ENCODE measurements at places on chromosomes 12 and 14.

- no peak overlapping the region for H3K27ac ChIP-seq
- no peaks in the 10 kb centered on the region for H3K36me3 ChIP-seq
- H3K27me3 ChIP-seq = no peaks in the 10 kb centered on the region
- DNase-seq = no peak
Observed at GRCh38 chr14:29716150-29716549, 211.5 kb downstream of the PRKD1 start.

GRCh38 chr14:30957813-30958370, 67.6 kb upstream of the AP4S1 start:
- no peaks in the 10 kb centered on the region for H3K36me3 ChIP-seq
- H3K27me3 ChIP-seq = no peaks in the 10 kb centered on the region
- H3K4me3 ChIP-seq = no peak overlapping the region

- no peak overlapping the region for H3K4me3 ChIP-seq
- no peaks in the 10 kb centered on the region for H3K36me3 ChIP-seq
- no peak for DNase-seq
Observed at GRCh38 chr12:47740606-47741339, 15.5 kb upstream of the ENDOU start.

DNA sequence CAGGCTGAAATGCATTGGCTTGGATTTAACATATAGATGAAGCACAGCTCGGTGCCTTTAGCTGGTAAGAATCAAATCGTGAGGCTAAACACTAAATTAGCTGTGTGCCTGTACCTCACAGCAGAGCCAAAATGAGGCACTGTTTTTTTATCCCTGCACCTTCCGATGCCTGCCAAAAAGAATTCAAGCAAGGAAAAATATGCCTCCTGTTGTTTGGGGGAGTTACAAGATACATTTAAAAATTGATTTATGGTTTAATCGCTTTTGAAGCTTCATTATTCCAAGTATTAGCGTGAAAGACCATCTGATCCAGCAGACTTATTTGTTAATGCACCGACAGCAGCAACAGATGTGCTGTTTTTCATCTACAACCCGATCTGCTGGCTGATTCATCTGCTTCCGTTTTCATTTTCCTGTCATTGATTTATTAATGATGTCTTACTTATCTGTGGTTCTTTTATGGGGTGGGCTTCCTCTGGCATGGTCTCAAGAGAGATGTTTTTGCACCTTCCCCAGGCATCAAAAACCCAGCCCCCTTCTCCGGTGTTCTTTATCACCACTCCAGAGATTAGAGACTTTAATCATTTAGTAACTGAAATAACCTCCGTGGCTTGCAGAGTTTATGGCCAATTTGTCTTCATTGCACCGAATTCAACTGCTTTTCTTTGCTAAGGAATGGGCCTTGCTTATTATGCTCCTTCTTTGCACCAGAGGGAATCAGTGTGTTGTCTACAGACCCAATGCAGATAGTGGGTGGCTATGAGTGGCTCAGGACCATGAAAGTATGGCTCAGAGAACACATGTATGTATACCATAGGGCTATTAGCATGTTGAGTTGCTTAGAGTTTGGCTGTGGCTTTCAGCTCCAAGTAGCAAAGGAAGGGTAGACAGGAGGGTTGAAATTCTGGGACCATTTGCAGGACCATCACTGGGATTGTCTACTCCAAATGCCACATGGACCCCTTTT, 166.8 kb upstream of the TMEM260 start:
- no peaks in the 10 kb centered on the region for H3K4me1 ChIP-seq
- no peaks in the 10 kb centered on the region for H3K27me3 ChIP-seq

Data from naive thymus-derived CD4-positive, alpha-beta T cell (primary cell).